Anterior cingulate cortex (tissue), 58 donors: ENCODE measurements at places on chromosomes 12 and 14.

DNA sequence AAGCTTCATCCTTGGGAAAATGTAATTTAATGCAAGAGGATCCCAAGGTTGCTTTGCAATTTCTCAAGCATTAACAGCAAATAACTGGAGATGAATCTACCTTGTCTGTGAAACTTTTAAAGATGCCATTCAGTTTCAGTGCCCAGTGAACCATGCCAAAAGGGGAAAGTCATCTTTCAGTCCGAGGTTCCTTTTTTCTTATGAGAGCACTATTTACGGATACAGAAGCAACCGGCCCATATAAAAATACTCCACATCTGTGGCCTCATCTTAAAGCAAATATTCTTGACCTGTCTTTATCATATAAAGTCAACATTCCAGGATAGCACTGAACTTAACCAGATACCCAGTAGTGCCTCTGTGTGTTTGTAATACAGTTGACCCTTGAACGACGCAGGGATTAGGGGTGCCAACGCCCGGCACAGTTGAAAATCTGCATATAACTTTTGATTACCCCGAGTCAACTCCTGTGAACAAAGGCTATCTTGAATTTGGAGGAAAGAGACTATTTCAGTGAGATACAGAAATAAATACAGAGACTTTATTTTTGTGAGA lies 209.4 kb downstream of the PCNX1 start:
- DNase-seq = no peak

DNA sequence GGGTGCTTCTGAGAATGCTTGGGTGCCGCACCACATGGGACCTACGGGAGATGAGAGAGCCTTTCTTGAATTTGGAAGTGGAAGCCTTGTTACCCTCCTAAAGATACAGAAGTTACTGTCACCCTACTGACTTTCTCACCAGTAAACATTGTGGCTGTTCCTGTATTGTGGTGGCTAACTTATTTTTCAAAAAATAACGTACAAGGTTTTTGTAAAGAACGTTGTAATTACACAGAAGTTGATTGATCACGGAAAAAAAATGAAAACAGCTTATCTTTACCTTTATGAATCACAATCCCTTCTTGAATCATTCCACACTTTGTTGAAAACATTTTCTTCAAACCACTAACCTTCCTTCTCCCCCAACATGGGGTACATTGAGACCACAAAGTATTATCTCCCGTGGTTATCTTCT lies 22.0 kb upstream of the PPFIBP1 start:
- DNase-seq = no peak

GRCh38 chr14:60204104-60204842 lies 39.1 kb upstream of the DHRS7 start:
- no peak for DNase-seq

GRCh38 chr12:60501124-60501729 lies 905.4 kb downstream of the SLC16A7 start:
- no peak for DNase-seq

DNA sequence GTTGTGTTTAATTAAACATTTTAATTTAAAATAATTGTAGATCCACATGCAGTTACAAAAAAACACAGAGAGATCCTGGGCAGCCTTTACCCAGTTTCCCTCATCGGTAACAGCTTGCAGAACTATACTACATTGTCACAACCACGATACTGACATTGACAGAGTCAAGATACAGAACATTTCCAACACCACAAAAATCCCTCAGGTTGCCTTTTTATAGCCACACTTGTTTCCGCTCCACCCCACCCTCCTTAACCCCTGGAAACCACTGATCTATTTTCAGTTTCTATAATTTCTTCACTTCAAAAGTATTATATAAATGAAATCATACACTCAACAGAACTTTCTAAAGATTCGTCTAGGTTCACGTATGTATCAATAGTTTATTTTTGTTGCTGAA lies 458.8 kb upstream of the SOX5 start:
- no peak for DNase-seq

DNA sequence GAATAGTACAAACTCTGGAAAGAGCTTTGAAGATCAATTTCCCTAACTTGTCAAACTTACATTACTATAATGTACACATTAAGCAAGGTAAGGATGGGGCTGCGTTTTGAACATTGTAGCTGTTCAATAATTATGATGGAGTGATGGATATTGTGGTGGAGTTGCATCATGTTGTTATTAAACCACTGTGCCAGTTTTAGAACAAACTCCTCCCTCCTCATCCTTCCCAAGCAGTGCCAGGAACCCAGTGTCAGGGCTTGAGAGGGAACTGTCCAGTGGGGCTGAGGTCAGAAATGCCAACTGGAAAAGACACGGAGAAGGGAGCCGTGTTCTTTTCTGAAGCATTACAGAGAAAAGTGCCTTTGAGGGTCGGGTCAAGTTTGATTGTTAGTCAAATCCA lies 31.9 kb upstream of the PAPOLA start:
- no peak for DNase-seq

- DNase-seq = no peak
These were observed 80.9 kb upstream of the SLC38A2 start for GRCh38 chr12:46453428-46453827.

DNA sequence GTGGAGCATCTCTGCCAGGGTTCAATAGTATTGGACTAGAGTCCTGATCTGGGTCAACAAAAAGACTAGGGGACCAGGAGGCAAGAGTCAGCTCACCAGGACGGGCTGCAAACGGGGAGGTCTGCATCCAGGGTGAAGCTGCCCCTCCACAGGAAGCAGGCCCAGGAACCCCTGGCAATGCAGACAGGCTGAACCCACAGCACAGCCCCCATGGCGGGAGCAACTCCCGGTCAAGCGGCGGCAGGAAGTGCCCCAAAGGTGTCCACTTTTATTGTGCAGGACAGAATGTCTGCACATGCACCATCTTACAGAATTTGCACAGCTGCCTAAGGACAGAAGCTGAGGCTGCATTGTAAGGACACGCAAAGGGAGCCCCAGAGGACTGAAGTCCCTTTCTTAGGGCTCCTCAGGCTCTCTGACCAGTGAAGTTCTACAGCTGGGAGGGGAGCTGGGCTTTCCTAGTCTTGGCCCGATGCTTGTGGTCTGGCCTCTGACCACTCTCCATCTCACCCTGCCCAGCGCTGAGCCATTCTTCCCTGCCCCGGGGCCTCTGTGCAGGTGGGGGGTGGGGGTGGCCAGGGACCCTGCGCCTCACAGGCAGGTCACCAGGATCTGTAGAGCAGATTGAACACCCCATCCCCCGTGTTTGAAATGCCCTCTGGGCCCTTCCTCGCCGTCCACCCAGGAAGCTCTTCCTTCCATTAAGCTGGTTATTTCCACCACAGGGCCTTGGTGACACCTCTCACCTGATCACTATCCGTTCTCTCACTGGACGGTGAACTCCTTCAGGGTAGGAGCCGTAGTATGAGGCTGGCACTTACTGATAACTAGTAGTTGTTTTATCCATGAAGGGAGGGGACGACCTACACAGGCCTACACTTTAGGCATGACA lies 75.9 kb downstream of the NINJ2 start:
- DNase-seq = no peak

DNA sequence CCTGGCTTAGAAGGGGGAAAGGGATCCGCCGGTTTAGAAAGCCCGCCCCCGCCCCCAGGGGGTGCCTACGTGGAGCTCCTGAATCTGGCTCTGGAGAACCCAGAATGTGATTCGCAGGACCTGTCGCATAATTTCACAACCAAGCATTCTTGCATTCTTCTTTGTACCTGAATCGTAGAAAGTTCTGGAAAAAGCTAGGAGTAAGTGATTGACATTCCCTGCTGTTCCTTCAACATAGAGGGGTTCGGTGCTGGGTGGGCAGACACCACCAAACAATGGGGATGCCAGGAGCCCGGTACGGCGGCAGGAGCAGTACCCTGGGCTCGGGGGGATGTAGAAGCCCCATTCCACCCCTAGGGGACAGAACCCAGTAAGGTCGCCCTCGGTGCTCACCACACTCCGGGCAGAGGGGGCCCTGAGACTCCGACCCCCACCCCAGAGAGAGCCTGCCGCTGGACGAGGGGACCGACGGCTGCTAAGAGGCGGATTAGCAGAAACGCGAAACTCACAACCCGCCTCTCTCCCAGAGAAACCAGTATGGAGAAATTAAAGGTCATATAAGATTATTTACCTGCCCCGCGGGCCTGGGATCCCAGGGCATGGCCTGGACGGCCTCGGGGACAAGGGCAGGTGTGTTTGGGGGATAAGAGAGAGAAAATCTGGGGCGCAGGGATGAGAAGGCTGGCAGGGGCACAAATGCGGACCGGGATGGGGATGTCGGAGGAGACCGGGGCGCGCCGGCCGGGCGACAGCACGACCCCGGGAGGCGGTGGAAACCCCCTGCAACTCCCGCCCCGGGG lies 520 bp downstream of the CSRP2 start:
- DNase-seq = no peak

DNA sequence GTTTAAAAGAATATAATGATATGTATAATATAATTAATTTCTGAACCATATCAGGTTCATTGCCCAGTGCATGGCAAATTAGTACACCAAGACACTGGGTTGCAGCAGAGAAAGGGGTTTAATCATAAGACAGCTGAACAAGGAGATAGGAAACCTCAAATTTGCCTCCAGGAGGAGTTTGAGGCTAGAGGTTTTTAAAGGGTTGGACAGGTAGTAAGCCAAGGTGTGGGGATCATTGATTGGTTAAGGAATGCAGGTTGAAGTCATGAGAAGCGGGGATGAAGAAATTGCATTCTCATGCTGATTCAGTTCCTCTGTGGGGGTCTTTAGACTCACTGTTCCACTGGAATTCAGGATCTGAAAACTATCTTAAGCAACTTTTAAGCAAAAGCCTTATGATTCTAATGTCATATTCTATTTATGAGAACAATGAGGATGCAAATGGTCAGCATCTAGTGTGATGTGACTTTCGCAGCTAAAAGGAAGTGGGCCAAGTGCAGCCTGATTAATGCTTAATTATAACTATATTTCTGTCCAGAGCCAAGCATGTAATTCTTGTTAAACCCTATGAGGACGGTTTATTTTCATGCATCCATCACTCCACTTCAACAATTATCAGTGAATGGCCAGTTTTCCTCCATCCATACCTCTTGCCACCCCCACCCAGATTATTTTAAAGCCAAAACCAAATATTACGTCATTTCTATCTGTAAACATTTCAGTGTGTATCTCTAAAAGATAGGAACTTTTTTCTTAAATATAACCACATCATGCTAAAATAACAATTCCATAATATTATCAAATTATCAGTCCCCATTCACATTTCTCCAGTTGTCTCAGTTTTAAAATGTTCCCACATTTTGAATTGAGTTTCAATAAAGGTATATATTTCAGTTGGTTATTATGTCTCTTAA lies 14.9 kb downstream of the RNF212B start:
- no peak for DNase-seq

- DNase-seq = no peak
These were observed 37.6 kb downstream of the ATG14 start for GRCh38 chr14:55373784-55374705.

- no peak for DNase-seq
These were observed 228.5 kb downstream of the VRK1 start for GRCh38 chr14:97025722-97026121.

- DNase-seq = no peak
These were observed 6.7 kb downstream of the FNTB start for GRCh38 chr14:64993266-64993930.

DNA sequence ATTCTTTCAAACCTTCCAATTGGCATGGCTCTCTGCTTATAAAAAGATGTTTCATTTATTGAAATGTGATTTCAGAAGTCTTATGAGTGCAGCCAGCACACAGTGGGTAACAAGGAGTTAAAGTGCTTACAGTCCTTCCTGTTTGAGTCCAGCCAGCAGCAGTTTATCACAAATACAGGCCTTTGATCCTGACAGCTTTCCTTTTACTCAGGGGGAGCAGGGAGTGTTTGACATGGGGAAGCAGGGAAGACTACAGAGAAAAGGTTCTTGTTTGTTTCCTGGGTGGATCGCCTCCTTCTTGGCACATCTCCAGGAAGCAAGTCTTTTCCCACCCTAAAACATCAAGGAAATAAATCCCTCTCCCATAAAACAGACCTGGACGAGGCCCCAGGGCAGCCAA lies 216.1 kb downstream of the MSRB3 start:
- no peak for DNase-seq

DNA sequence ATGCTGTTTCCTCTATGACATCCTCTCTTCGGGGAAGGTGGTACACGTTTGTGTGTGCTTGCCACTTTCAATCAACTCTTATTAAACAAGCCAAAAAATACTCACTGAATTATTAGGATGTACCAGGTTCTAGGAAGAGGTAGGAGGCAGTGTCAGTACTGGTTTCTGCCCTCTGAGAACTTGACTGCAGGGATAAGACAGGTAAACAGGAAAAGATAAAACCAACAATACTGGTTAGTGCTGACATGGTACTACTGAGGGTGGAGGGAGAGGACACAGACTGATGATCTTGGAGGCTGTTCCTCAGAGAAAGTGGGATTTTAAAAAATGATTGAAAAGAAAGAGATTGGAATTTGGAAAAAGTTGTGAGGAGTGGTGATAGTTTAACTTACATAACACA lies 295.2 kb upstream of the PWP1 start:
- DNase-seq = no peak

- DNase-seq = no peak
These were observed 17.3 kb downstream of the TNFAIP2 start for GRCh38 chr14:103140316-103141109.

DNA sequence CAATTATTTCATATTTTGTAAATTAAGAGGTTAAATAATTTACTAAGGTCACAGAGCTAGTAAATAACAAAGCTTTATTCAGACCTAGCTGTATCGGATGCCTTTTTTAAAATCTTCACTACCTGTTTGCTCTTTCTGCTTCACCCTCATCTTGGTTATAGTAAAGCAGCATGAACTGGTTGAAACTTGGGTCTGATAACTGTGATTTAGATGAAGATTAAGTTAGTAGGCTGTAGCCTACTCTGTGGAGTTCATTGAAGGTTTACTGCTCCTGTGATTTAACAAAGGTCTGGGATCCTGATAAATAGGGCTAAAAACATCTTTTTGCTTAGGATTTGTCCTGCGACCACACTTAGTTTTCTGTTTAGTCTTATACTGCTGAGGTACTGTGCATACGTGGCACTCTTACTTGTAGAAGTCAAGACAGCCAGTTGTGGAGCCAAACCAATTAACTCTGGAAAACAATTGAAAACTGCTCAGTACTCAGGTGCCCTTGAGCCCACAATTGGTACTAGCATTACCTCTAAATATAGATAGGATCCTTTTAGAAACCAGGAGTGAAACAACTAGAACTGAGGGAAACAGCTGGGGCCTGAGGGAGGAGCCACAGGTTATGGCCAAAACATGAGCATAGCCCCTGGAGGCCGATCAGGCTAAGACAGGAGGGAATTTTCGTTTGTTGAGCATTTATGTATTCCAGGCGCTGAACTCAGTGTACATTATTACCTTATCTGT lies 2.3 kb downstream of the SPATS2 start:
- no peak for DNase-seq

GRCh38 chr14:69648480-69649451 lies 37.4 kb downstream of the SUSD6 start:
- DNase-seq = no peak

- no peak for DNase-seq
These were observed 77.7 kb downstream of the MAP1LC3B2 start for GRCh38 chr12:116636608-116637519.

- DNase-seq = no peak
These were observed 7.3 kb downstream of the DYRK2 start for GRCh38 chr12:67655829-67656228.

GRCh38 chr12:22653075-22653474 lies 28.1 kb downstream of the ETNK1 start:
- DNase-seq = no peak

GRCh38 chr14:106372870-106373652 lies 846.7 kb downstream of the TMEM121 start:
- DNase-seq = no peak

- DNase-seq = no peak
These were observed 15.4 kb upstream of the OAS1 start for GRCh38 chr12:112891093-112892024.

GRCh38 chr14:76328457-76329137 lies 47.3 kb upstream of the ESRRB start:
- no peak for DNase-seq
